ENCODE measurements at places on chromosomes 3 and 15.

DNA sequence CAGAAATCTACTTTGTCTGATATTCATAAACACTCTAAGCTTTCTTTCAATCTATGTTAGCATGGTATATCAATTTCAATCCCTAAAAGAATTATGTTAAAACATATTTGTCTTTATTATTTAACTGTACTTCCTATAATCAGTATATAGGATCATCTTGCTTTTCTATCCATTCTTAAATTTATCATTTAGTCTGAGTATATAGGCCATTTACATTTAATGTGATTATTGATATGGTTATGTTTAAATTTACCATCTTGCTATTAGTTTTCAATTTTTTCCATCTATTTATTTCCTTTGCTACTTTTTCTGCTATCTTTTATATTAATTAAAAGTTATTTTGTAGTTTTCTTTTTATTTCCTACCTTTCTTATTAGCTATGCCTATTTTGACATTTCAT, 174.8 kb upstream of the MBNL1 start:
- no peak for DNase-seq

- no peak for DNase-seq
Measured at GRCh38 chr3:186236357-186237020, 125.5 kb downstream of the DGKG start.

DNA sequence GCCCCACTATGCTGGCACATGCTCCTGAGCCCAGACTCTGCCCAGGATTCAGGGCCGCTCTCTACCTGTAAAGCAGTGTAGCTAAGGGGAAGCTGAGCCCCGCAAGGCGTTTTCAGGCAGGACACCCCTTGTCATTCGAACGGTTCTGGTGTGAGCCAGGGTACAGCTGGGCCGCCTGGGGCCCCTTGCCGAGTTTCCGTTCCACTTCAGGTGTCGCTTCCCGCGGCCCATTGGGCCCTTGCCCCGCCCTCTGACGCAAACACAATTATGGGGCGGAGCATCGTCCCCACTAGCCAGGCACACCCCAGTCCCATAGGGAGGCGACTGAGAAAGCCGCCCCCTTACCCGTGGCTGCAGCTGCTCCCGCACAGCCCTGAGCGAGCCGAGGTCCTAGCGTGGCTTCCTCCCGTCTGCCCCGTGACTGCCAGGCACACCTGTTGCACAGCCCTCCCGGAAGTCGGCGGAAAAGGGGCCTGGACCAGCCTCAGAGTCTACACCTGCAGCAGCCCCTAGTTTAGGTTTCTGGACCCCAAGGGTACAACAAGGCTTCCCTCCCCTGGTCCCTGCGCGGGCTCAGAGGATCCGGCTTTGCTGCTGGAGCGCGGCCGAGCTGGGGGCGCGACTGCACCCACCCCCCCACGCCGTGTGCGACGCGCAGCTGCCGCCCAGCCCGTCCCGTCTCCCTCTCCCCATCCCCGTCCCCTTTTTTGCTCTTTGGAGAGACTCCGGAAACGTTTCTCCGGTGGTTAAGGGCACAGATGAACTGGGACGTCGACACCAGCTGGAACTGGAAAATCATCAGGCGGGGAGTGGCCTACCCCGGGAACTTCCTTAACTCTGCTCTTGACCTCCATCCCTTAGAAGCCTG, at the start of gene PLSCR2:
Gene PLSCR2 (minus strand): TSS at position 412 of the 868 bp plus-strand sequence. CDS start 9,657 bp downstream, outside the sequence.
- peak; percentile 4 for DNase-seq

DNA sequence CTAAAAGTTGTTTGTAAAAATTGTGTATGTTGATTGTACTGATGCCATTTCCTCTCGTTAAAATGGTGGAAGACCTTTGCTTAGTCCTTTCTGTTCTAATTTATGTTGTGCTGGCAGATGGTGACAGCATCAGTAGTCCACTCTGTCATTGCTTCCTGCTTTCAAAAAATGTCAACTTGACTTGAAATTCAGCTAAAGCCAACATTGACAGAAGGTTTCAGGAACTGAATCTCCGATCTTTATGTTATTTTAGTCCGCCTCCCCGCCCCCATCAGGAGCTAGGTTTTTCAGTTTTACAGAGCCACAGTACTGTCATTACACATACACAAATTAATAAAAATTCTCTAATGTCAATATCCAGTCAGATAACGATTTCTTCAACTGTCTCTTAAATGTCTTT, 1.5 kb downstream of the CEP63 start:
- DNase-seq = no peak

GRCh38 chr3:197463279-197463678, 92.5 kb downstream of the BDH1 start:
- DNase-seq = no peak

GRCh38 chr3:129829640-129830039, 63.9 kb downstream of the TMCC1 start:
- DNase-seq = peak; percentile 21

DNA sequence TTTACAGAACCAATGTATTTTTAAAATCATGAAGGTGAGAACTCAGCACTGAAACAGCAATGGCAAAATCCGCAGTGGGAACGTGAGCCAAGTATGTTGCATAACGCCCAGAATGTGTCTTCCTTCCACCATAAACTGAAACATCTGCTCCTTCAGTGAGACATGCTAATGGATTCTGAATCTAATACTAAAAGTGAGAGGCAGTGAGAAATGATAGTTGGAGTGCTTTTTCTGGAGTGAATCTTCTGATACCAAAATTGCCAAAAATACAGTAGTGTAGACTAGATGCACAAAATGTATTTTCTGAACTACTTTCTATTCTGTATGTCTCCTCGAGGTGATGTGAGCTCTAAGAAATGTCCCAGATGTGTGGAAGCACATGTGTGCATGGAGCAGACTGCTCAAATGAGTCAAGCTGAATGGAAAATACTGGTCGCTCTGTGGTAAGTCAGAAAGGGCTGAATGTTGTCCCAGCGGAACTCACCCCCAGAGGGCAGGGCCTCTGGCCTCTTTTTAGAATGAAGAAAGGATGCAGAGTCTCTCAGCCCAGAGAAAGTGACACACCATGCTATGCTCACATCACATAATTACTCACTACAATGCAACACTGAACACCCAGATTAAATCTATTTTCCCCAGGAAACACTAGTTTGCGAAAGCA, 73.0 kb downstream of the ATP10A start:
- DNase-seq = no peak

DNA sequence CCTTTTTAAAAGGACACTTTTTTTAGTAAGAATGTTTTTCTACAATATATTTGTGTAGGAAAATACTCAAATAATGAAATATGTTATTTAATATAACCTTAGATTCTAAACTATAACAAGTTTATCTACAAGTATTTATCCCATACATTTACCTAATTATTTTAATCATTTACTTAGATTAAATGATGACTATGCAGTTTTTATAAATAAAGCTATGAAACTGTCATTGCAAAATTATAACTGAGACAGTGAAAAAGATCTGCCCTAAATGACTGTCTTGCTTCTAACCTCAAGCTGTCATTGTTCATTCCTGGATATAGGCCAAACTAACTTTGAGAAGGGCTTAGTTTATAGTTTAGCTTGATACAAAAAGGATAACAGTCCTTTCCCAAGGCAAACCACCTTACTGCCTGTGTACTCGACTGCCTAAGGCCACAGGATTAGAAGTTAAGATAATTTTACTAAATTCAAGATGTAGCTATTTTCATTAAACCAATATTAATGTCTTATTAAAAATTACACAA, 84.1 kb downstream of the GLDN start:
- no peak for DNase-seq

GRCh38 chr15:84988909-84989644, 7.4 kb downstream of the PDE8A start:
- no peak for DNase-seq

DNA sequence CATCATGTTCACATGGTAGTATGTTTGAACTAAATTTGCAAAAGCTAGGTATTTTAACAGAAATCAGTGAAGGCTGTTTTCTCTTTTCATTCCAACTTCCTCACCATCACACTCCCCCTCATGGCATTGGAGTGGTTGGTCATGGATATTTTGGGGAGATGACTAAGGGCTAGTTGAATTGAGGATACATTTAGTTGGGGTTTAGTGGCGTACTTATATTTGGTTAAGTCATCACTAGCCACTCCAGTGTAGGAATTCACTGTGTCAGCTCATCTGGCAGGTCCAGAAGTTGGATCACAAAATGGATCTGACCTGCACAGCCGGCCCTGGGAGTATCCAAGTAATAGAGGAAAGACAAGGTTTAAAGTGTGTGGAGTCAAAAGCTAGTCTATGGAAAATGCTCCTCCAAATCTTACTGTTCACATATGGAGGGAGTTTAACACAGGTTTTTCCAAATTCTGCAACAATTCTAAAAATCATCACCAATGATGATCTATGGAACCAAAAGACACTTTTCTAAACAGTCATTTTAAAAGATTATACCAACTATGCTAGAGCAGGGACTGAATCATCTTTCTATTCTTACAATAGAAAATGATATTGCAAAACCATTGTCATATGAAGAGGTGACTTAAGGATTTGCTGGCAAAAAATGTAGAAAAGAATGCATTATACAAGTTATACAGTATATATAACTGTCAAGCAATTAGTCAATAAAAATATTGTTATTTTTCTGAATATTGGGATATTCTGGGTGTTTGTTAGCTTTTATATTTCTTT, 247.8 kb upstream of the PEX5L start:
- DNase-seq = no peak

DNA sequence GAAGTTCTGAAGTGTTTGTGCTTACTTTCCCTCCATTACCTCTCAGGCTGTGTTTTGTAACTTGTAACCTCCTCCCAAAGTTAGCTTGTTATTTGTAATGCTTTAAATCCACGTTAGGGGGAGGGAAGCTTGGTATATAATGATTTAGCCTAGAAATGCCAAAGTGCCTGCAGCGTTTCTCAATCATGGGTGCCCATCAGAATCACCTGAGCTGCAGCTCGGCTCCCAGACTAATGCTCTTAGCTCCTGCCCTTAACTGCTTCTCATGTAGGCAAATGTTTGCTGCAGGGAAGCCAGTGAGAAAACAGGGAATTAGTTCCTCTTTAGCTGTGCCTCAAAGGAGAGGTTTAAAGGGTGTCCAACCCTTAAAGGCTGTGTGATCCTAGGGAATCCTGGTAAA, 219.2 kb upstream of the NAALADL2 start:
- no peak for DNase-seq

- DNase-seq = peak; percentile 70
Measured at GRCh38 chr15:83446904-83447709, at the start of gene SH3GL3. Gene SH3GL3, plus strand, starts transcription at chr15:83447341. Its CDS starts 193 bp downstream, at chr15:83447534.

DNA sequence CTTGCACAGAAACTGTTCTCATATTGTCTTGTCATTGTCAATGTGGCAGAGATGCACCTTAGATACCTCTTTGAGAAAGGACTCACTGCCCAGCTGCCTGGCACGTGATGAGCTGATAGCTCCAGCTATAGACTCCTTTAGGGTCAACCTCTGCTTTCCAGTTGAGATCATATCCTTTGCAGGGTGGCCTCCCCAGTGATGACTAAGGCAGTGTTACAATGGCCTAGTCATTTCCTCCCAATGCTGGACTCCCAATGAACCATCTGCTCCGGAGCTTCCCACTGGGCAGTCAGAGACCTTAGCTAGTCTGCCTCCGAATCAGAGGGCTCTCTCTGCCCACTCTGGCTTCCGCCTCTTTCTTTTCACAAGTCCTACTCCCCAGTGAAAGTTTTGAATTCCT, 79.5 kb downstream of the CHRD start:
- DNase-seq = no peak

GRCh38 chr15:70237626-70238025, 139.9 kb upstream of the TLE3 start:
- no peak for DNase-seq

DNA sequence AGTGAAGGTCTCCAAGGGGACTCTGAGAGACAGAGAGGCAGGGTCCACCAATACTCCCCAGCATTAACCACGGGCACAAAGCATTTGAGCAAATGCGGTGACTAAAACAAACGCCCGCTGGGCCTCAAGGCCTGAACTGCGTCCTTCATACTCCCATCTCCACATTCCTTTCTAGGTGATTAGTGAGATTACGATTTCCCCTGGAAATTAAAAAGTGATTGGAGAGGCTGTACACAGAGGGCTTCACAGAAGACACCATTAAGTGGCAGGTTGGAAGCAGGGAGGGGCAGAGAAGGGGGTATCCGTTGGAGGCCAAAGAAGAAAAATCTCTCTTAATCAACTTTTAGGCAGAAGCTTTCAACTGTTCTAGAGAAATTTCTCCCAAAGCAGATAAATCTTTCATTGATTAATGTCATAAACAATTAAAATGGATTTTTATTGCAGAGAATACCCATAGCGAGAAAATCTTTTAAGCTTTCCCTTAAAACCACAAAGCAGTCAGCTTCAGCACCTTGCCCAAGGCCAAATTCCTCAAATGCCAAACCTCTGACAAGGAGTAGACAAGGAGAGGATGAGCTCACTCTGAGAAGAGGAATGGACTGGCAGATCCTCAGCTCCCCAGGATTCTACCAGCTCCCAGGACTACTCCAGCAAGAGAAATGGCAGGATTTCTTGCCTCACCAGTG, 38.2 kb downstream of the MB21D2 start:
- DNase-seq = no peak

GRCh38 chr15:33963831-33964664, 4.2 kb upstream of the CHRM5 start:
- peak; percentile 4 for DNase-seq

DNA sequence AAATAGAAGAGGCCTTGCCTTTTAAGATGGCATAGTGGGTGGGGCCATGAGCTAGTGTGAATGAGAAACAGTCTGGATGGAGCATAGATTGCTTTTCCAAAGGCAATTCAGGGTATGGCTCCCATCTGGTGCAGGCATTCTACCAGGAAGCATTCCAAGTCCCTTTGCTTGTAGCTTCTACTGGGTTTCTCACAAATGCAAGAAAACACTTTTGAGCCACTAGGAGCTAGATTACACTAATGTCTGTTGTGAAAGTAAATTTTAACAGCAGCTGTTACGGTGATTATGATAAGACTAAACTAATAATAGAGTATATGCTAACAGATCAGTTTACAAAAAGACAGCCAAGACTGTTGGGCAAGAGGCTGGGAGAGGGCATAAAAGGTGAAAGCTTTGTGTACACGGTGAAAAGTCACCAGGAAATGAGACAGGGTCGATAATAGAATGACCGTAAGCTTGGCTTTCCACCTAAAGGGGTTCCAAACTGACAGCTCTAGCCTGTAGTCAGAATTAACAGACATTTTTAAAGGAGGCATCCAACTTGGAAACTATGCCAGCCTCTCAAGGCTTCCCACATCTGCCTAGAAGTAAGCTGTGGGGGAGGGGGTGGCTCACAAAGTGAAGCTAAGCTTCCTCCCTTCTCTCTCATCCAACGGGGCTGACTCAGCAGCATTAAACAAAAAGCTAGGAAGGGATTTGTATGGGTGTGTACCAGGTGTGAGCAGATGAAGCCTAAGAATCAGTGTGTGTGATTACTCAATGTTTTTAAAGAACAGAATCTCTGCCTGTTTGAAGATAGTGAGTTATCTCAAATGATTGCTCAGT, 61.1 kb upstream of the GPD1L start:
- peak; percentile 66 for DNase-seq

GRCh38 chr3:73687106-73688004, 62.6 kb upstream of the PDZRN3 start:
- DNase-seq = no peak
